Endothelial cell (in vitro differentiated cells): ENCODE measurements at places on chromosomes 2 and 18.

DNA sequence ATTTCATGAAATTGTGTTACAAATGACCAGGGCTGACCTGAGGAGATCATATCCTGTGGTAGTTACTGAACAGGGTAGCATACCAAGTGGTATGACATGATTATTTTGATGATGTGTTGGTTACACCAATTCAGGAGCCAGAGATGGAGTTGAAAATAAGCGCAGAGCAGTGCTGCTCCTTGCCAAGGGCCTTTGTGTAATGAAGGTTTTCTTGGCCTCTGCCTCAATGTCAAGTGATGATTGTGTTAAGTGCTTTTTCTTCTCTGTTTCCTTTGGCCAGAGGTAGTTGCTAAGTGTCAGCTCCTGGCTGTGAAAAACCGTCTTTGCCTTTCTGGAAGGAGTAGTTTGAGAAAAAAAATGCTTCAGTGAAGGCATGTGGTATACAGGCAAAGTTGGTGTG, 131.2 kb downstream of the CERS6 start:
- H3K4me1 ChIP-seq = peaks cover 17% of the 10 kb centered on the region
- H3K36me3 ChIP-seq = no peaks in the 10 kb centered on the region
- no peak overlapping the region for H3K4me3 ChIP-seq
- H3K27ac ChIP-seq = no peak overlapping the region
- H3K27me3 ChIP-seq = peaks cover 6% of the 10 kb centered on the region

- DNase-seq = no peak
- peaks cover 13% of the 10 kb centered on the region for H3K4me1 ChIP-seq
- no peak overlapping the region for H3K27ac ChIP-seq
- H3K36me3 ChIP-seq = no peaks in the 10 kb centered on the region
Measured at GRCh38 chr18:58091099-58091611, 47.1 kb downstream of the NEDD4L start.

DNA sequence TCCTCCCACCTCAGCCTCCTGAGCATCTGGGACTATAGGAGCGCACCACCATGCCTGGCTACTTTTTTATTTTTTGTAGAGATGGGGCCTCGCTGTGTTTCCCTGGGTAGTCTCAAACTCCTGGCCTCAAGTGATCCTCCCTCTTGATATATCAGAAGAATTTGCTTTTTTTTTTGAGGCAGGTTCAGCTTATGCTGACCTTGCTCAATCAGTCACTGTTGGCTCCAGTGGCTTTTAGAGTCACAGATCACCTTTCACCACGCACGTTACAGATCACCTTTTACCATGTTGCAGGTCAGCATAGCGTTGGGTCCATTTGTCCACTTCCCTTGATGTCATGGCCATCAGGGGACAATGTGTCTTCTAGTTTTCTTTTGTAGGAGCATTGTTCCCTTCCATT, 36.1 kb downstream of the DCAF17 start:
- peaks cover 3% of the 10 kb centered on the region for H3K4me1 ChIP-seq
- no peak for DNase-seq
- H3K27ac ChIP-seq = no peak overlapping the region
- peaks cover 10% of the 10 kb centered on the region for H3K36me3 ChIP-seq
- no peak overlapping the region for H3K4me3 ChIP-seq

- no peak overlapping the region for H3K27ac ChIP-seq
- H3K4me1 ChIP-seq = no peaks in the 10 kb centered on the region
- no peak for DNase-seq
- H3K27me3 ChIP-seq = no peaks in the 10 kb centered on the region
Measured at GRCh38 chr2:120161190-120161589, 62.0 kb downstream of the TMEM185B start.

- no peak for DNase-seq
- no peak overlapping the region for H3K27ac ChIP-seq
- H3K36me3 ChIP-seq = peaks cover 15% of the 10 kb centered on the region
- H3K4me1 ChIP-seq = no peaks in the 10 kb centered on the region
- no peak overlapping the region for H3K4me3 ChIP-seq
Measured at GRCh38 chr2:165837122-165837521, 43.1 kb upstream of the GALNT3 start.

DNA sequence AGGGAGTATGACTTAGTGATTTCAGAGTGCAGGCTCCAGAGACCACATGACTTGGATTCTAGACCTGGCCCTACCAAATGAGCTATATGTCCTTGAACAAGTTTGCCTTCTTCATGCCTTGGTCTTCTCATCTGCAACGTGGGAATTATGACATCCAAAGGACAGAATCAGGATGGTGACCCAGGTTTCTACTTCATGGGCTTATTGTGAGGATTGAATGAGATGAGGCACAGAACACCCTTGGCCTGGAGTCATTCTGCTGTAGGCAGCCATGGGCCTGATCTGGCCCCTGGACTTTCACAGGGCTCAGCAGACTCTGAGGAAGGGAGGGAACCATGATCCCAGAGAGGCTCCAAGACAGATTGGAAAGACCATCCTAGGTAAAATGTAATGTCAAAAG, 85.6 kb upstream of the HAAO start:
- peaks cover 7% of the 10 kb centered on the region for H3K27me3 ChIP-seq
- H3K27ac ChIP-seq = no peak overlapping the region
- H3K36me3 ChIP-seq = no peaks in the 10 kb centered on the region

DNA sequence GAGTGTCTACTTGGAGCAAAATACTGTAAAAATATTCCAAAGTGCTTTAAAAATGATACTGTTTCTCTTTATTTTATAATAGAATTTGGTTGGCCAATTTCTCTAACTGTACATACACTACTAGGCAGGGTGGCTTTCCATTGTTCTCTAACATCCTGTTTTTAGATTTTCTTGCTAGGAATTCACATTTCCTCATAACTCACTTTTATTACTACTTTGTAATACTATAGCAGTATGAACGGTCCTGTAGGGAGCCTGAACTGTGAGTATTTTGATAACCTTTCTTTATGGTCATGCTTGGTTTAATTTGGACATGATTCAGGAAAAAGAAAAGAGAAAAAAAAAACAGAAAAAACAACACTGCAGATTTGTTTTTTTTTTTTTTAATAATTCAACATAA, 37.8 kb downstream of the GCG start:
- H3K27me3 ChIP-seq = peaks cover 3% of the 10 kb centered on the region
- peaks cover 8% of the 10 kb centered on the region for H3K36me3 ChIP-seq
- no peak overlapping the region for H3K4me3 ChIP-seq
- no peak for DNase-seq
- H3K27ac ChIP-seq = no peak overlapping the region
- H3K4me1 ChIP-seq = no peaks in the 10 kb centered on the region

DNA sequence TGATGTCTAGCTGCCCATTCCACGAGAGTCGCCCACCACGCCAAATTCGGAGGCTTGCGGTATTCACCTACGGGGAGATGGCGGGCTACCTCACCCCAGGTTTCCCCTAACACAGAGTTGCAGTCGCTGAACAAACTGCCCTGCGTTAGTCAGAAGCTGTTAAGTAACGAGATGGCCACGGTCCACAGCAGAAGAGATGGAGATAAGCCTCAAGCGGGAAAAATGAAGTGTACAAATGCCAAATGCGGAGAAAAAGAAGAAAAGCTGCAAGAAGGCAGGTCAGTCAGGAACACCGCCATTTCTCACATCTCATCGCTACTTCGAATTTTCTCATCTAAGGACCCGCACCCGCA, 425 bp downstream of the ASB3 start:
- H3K4me3 ChIP-seq = peak overlapping the region; percentile 99
- H3K27ac ChIP-seq = peak overlapping the region; percentile 96
- H3K4me1 ChIP-seq = peaks cover 25% of the 10 kb centered on the region
- H3K36me3 ChIP-seq = peaks cover 12% of the 10 kb centered on the region

GRCh38 chr18:47968721-47969120, 38.3 kb upstream of the SMAD2 start:
- H3K27me3 ChIP-seq = peaks cover 4% of the 10 kb centered on the region
- no peak overlapping the region for H3K4me3 ChIP-seq
- H3K4me1 ChIP-seq = peaks cover 14% of the 10 kb centered on the region

- H3K27me3 ChIP-seq = peaks cover 2% of the 10 kb centered on the region
- no peak overlapping the region for H3K27ac ChIP-seq
- no peaks in the 10 kb centered on the region for H3K4me1 ChIP-seq
- no peak overlapping the region for H3K4me3 ChIP-seq
- DNase-seq = no peak
- no peaks in the 10 kb centered on the region for H3K36me3 ChIP-seq
Measured at GRCh38 chr2:238719641-238720040, 128.2 kb upstream of the TWIST2 start.

- no peak for DNase-seq
- no peaks in the 10 kb centered on the region for H3K36me3 ChIP-seq
- H3K27ac ChIP-seq = no peak overlapping the region
- no peaks in the 10 kb centered on the region for H3K27me3 ChIP-seq
- no peak overlapping the region for H3K4me3 ChIP-seq
Measured at GRCh38 chr18:55186588-55186987, 227.3 kb upstream of the CCDC68 start.

GRCh38 chr2:14804902-14805301, 172.4 kb downstream of the LRATD1 start:
- peaks cover 2% of the 10 kb centered on the region for H3K27me3 ChIP-seq
- H3K36me3 ChIP-seq = no peaks in the 10 kb centered on the region
- no peak for DNase-seq
- H3K27ac ChIP-seq = no peak overlapping the region

DNA sequence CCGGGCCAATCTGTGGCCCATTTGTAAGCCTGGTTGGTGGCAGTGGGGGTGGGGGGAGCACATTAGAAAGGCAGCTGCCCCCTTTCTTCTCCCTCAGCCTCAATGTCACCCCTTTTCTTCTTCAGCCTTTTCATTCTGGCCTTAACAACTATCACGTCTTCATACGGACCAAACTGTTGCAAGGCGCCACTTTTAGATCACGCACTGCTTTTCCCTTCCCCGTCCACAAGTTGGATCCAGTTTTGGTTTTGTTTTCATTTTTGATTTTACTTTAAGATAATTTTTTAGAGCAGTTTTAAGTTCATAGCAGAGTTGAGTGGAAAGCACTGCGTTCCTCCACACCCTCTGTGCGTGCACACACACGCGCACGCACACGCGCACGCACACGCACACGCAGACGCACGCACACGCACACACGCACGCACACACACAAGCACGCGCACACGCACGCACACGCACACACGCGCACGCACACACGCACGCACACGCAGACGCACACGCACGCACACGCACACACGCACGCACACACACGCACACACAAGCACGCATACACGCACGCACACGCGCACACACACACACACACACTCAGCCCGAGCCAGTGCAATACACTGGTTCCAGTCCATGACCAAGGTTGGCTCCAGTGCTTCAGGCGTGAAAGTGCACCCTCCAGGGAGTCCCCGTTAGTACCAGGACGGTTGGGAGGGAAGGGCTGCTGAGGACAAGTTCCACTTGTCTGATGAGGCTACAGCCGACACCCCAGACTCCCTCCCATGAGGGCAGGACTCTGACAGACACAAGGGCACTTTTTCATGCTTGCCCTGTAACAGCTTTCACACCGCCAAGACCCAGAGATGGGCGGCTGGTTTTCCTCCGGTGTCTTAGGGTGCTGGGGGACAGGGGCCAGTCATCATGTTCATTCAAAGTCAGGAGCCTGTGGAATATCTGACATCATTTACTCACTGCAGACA, 22.4 kb downstream of the FBLN7 start:
- peaks cover 6% of the 10 kb centered on the region for H3K27me3 ChIP-seq
- H3K27ac ChIP-seq = no peak overlapping the region
- DNase-seq = no peak
- H3K4me1 ChIP-seq = peaks cover 6% of the 10 kb centered on the region
- no peaks in the 10 kb centered on the region for H3K36me3 ChIP-seq
- H3K4me3 ChIP-seq = peak overlapping the region; percentile 60

- H3K27ac ChIP-seq = no peak overlapping the region
- no peak overlapping the region for H3K4me3 ChIP-seq
- peaks cover 51% of the 10 kb centered on the region for H3K4me1 ChIP-seq
- H3K27me3 ChIP-seq = peaks cover 5% of the 10 kb centered on the region
Measured at GRCh38 chr18:7755753-7756475, 188.8 kb downstream of the PTPRM start.

- H3K4me3 ChIP-seq = no peak overlapping the region
- H3K4me1 ChIP-seq = no peaks in the 10 kb centered on the region
- no peak overlapping the region for H3K27ac ChIP-seq
- H3K27me3 ChIP-seq = no peaks in the 10 kb centered on the region
- DNase-seq = no peak
Measured at GRCh38 chr2:148039783-148040182, 18.9 kb downstream of the MBD5 start.

DNA sequence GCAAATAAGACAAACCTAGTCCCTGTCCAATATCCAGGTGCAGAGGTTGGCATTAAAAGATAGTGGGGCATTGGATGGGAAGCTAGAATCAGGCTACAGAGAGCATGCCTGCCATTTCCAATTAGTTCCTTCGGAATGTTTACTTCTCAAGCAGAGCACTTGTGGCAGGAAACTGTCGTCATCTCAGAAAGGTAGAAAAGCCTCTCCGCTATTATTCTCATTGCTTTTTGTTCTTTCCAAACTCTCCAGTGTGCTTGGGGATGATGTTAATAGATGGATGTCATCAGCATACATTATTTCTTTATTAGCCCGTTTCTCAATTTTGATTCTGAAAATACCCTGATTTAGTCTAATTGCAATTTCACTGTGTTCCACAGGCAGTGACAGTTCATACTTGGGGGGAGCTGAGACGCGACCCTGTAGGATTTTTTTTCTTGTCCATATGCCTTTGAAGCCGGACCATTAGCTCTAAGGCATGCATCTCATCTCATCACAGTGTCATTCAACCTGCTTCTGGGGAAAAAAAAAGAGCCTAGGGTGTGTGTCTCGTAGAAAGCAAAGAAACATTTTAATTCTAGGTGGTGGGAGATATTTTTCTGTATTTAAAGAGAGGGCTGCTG, 7.7 kb downstream of the ASB18 start:
- H3K4me1 ChIP-seq = peaks cover 2% of the 10 kb centered on the region
- no peak for DNase-seq
- H3K27ac ChIP-seq = no peak overlapping the region
- no peak overlapping the region for H3K4me3 ChIP-seq
- no peaks in the 10 kb centered on the region for H3K36me3 ChIP-seq

DNA sequence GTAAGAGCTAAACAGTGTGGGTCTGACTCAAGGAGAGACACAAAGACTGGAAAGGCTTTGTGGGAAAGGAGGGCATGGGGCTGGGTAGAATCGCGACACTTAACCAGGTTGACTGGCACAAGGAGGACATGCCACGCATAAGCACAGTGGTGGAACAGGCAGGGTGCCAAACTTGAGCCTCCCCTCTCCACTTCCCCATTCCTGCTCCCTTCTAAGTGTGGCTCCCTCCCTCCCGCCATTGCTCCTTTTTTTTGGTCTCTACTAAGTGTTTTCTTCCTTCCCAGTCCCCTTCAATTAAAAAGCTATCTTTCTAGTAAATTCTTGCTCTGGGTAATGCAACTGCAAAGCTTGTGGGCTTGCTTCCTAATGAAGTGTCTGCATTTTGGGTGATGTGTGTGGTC, 40.3 kb upstream of the ZFP36L2 start:
- no peaks in the 10 kb centered on the region for H3K36me3 ChIP-seq
- H3K4me1 ChIP-seq = peaks cover 29% of the 10 kb centered on the region
- DNase-seq = no peak
- no peak overlapping the region for H3K27ac ChIP-seq

DNA sequence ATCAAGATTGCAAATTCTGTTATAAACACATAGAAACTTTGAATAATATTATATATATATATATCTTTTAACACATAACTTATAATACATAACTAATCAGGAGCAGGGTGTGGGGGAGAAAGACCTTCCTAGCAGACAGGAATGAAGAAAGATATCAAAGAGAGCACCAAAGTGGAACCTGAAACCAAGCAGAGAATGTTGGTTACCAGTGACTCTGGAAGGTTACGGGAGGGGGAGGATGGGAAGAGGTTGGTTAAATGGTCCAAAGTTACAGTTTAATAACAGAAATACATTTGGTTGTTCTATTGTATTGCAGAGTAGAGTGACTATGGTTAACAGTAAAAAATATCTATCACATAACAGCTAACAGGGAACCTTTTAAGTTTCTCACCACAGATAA, 366.7 kb downstream of the LRRTM4 start:
- no peaks in the 10 kb centered on the region for H3K4me1 ChIP-seq
- H3K36me3 ChIP-seq = no peaks in the 10 kb centered on the region
- no peak overlapping the region for H3K27ac ChIP-seq
- H3K4me3 ChIP-seq = no peak overlapping the region
- H3K27me3 ChIP-seq = no peaks in the 10 kb centered on the region
- DNase-seq = no peak
